ELF-1 (cell line): ENCODE measurements at places on chromosomes 11 and 22.

GRCh38 chr11:10641177-10641911, 52.2 kb downstream of the IRAG1 start:
- no peak for DNase-seq

DNA sequence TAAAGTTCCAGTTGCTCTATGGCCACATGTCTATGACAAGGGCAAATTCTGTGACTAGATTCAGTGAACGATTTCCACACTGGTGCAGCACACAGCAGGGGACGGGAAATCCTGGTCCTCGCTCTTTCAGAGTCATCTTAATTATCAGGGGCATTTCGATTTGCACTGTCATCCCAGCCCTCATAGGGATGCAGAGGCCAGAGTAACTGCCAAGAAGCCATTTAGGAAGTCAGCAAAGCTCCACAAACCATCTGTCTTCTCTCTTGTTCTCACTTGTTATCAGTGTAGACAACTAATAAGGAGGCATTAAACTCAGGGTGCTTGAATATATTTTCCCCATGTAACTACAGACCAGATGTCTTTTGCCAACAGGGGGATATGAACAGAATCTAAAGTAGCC, 151.7 kb downstream of the STK33 start:
- peak; percentile 17 for DNase-seq

DNA sequence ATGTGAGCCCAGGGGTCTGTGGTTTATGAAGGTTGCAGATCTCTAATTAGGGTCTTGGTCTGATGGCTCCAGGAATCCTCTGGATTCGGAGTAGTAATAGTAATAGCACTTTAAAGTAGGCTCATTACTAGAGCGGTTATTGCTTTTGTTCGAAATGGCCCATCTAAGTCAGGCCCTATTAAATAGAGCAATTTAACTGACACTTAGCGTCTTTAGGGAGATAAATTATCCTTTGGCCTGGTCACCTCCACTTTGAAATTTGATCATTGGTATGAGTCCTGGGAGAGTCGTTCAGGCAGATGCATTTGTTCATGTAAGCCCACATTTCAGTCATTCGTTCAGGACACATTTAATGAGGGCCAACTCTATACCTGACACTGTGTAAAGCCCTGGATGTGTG, 54.8 kb downstream of the LDLRAD3 start:
- no peak for DNase-seq

- no peak for DNase-seq
Observed at GRCh38 chr22:28381429-28382167, 298.0 kb downstream of the TTC28 start.

DNA sequence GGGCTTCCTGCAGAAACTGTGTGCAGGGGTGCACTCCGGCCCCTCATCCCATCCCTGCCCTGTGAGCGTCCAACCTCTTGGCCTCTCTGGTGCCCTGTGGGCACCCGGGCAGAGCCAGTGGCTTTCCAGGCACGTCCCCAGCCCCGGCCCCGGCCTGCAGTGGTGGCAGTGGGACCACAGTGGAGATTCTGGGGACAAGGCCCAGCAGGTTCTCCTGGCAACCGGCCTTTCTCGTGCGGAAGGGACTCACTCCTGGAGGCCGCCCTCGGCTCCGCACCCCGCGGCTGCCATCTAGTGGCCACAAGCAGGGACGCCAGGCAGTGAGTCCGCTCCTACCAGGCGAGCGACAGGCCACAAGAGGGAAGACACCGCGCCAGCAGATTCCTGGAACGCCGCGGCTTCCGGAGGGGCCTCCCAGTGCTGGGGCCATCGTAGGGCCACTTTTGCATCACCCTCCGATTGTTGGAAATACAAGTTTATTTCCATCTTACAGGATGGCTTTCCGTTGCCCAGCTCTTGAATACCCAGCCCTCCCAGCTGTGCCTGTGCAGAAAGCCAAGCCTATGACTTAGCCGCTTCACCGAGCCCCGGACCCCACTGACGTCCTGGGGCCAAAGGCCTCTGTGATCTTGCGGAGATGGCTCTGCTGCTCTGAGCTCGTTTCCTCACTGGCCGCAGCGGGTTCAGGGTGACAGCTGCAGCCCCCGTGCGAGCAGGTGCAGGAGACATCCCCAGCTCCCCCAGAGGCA, 357.3 kb downstream of the CTTN start:
- peak; percentile 94 for DNase-seq

GRCh38 chr11:61911128-61911700, 6.2 kb downstream of the RAB3IL1 start:
- no peak for DNase-seq

DNA sequence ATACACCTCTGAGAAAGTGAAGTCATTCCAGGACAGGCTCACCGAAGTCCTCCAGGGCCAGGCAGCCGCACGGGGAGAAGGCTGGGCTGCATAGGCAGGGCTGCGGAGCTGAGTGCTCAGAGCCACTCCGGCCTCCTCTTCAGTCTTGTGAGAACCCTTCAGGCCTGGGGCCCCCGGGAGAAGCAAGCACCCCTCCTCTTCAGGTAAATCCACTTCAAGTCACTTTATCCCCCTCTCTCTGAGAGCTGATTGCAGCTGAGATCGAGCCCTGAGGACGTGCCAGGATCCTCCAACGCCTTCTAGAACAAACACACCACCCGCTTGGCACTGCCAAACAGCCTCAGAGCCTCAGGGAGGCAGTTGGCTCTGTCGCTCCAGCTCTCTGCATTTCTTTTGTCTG, 1526.3 kb downstream of the BRD1 start:
- DNase-seq: no peak

GRCh38 chr11:32098142-32098903, 7.4 kb downstream of the RCN1 start:
- no peak for DNase-seq

GRCh38 chr11:44632466-44633123, 67.1 kb downstream of the CD82 start:
- DNase-seq: peak; percentile 69

DNA sequence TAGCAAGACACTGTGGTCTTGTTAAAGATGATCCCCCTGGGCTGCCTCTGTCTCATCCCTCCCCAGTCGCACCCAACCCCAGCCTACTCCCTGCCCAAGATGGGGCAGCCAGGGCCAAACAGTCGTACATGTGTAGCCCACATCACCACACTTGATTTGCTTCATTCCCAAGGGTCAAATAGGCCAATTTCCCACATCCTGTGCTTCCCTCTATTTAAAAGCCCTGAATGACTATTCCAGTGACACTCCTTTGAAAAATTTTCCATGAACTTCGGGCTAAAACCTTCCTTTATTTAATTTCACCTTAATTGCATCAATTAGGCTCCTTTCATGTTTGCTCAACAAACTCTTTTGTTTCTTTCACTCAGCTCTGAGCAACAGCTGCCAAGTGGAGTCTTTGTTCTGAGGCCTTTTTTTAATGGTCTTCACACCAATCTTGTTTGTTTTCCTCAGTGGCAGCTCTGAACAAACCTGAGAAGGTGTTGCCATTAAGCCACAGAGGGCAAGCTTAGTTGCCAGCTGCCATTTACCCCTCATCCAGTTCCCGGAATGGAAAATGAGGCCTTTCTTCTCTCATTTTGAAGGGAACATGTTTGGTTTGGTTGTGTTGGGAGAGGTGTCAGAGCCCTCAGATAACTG, 126.9 kb downstream of the APIP start:
- no peak for DNase-seq

GRCh38 chr11:119619665-119620064, 109.3 kb downstream of the NECTIN1 start:
- DNase-seq: no peak

GRCh38 chr22:30382340-30382739, 4.9 kb downstream of the RNF215 start:
- no peak for DNase-seq

DNA sequence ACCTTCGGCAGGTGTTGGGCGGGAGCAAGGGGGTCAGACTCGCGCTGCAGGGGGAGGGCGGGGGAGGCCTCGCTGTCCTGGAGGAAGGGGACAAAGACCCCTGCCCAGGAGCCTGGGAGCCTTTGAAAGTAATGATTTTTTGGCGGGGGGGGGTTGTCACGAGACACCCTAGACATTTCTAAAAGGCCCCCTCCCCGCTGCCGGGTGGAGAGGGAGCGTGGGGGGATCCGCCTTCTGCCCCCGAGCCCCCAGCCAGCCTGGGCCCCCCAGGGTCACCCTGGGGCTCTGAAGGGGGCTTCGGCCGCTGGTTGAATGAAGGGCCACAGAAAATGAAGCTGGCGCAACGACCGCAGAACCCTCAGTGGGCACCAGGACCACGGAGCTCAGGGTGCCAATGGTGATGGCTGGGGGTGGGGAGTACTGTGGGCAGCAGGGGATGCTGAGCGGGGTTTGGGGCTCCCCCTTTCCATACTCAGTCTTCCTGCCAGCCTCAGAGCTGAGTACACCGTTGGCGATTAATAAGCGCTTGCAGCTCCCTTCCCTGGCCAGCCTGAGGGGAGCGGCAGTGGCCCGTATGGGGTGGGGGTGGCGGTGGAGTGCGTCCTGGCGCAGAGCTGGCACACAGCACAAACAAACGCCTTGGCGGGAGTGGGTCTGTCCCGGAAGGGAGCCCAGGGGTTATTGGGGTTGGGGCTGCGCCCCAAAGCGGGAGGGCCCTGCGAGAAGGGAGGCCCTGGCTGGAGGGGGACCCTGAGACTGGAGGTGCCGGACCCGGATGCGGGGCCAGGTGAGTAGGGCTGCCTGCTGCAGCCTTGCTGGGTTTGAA, 1.2 kb upstream of the DUSP8 start:
- DNase-seq: peak; percentile 8

DNA sequence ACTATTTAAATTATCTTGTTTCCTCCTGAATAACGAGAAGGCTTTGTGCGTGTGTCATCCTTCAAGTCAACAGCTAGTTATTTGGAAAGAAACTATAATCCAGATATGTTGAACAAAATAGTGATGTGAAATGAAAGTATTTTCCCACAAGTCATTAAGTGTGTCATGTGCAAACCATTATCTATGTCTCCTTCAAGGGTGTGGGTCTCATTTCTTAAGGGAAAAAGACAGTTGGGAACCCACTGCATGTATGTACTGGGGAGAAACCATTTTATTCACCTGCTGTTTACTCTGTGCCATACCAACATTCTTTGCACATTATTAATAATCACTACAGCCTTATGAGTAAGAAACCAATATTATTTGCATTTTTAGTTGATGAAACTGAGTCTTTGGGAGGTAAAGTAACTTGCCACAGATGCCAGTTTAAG, 145.3 kb upstream of the CTSC start:
- no peak for DNase-seq

DNA sequence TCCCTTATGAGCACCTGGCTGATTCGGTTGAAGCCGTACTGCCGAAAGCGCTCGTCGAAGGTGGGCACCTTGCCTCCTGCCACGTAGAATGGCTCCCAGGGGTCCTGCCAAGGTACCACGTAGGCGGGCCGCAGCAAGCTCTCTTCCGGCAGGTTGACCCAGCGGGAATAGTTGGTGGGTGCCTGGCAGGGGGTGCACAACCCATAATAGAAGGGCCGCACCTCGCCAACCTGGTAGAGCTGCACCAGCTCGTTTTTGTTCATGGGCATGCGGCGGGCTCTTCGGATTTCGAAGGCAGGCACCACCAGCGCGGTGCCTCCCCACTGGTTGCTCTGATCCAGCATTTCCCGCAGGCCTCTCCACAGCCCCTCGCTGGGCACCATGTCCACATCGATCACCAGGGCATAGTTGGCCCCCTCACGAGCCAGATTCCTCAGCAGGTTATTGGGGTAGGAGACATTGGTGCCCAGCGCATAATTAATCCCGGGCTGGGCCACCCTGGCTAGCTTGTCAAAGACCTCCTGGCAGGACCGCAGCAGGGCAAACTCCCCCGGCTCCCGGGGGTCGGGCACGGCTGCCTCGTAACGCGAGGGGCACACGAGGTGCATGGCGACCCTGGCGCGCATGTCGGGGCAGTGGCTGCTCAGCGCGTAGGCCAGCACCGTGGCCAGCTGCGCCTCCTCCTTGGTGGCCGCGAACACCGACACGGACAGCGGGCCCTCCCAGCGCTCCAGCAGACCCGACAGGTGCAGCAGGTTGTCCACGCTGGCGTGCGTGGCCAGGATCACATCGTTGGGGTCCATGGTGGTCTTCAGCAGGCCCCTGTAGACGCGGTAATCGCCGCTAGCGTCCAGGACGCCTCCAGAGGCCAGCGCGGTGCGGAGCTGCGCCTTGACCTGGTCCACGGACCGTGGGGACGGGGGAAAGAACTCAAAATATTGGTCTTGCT, 679 bp downstream of the B4GAT1 start:
- DNase-seq: no peak

DNA sequence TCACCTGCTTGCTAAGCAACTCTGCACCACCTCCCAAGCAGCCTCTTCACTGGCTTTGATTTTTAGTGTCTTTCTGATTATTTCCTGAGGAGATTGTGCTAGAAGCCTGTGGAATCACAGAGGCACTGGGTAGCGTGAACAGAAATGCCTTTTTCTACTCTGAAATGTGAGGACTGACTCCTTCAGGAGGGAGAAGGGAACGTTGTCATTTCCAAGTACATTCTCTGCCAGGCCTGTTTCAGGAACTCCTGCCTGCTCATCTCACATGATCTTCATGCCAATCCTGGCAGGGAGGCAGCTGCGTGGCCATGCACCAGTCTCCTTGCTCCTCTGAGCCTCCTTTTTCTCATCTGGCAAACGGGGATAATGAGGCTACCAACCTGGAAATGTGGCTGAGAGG, 49.8 kb upstream of the PRDM11 start:
- no peak for DNase-seq

GRCh38 chr22:34709641-34710040, 356.3 kb upstream of the ISX start:
- peak; percentile 10 for DNase-seq

DNA sequence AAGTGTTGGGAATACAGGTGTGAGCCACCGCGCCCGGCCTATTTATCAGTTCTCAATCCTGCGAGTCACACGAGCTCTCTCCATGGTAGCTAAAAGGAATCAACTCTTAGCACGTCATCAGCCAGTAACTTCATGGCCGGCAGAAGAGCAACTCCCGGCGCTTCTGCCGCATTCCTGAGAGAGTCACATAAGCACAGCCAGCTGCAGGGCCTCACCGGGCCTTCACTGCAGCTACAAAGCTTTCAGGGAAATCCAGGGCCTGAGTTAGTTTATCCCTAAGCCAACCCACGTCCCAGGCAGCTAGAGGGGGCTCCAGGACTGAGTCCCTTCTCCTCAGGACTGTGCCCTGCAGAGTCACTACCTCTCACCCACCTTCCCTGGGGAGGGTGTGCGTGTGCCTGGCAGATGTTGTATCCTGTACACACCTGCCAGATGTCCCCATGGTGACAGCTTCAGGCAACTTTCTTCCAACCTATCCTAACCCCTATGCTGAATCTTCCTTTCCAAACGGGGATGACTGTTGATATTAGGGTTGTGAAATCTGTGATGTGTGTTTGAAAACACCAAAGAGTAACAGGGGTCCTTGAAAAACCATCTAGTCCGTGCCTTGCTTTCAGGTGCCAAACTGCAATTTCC, 45.9 kb upstream of the ARFGAP3 start:
- peak; percentile 94 for DNase-seq

DNA sequence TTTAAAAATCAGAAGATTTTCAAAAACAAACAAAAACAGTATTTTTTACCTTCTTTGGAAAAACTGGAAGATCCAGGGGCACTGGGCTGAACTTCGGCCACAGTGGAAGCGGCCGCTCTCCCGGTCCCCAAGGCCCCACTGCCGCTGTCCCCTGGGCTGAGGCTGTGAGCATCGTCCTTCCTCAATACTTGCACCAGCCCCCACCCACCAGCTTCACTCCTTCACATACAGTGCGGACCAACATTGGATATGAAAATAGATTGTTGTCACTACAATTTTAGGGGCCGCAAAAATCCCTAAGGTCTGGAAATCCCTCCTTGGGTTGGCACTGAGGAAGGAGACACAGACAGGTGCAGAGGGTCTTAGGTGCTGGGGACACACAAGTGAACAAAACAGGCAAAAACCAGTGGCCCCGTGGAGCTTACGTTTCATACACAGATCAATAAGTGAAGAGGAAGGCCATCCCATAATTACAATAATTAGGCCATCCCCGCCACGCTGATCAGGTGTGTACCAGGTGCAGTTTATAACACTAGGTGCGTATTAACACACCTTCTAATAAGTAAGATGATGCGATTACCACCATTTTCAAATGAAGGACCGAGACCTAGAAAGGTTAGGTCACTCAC, 28.2 kb upstream of the SLC22A12 start:
- no peak for DNase-seq
